ENCODE measurements at places on chromosomes 13 and 19.

DNA sequence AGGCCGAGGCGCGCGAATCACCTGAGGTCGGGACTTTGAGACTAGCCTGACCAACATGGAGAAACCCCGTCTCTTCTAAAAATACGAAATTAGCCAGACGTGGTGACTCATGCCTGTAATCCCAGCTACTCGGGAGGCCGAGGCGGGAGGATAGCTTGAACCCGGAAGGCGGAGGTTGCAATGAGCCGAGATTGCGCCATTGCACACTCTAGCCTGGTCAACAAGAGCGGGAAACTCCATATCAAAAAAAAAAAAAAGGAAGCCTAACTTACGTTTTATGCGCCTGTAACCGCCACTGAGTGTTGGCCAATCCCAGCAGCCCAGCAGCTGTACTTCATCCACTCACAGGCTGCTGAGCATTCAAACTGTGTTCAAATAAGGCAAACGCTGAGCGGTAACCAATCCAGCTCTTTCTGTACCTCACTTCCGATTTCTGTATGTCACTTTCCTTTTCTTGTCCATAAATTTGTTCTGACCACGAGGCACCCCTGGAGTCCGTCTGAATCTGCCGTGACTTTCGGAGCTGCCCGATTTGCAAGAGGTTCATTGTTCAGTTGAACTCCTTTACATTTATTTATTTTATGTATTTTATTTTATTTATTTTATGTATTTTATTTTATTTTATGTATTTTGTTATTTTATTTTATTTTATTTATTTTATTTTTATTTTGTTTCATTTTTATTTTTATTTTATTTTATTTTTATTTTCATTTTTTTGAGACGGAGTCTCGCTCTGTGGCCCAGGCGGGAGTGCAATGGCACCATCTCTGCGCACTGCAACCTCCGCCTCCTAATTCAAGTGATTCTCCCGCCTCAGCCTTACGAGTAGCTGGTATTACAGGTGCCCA, 18.2 kb downstream of the DPRX start:
- no peak for DNase-seq

- no peak for DNase-seq
Observed at GRCh38 chr19:15196360-15197005, 4.3 kb downstream of the NOTCH3 start.

- DNase-seq = peak; percentile 81
Observed at GRCh38 chr19:3336680-3337523, 29.5 kb upstream of the NFIC start.

DNA sequence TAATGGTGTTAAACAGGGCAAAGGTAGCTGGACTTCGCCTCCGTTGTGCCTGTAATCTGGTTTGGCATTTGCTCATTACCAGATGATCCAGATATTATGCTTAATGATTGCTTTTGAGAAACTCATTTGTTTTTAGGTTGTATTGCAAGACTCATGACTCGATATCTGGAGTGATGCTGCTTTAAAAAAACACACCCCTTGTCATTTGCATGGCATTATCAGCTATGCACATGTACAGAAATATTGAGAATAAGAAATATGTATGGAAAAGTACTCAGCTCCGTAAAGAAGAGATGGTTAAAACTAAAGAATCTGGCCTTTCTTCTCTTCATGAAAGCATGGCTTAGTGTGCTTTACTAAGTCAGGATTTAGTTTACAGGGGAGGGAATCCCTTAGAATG, 95.0 kb downstream of the ARHGEF7 start:
- no peak for DNase-seq

- peak; percentile 9 for DNase-seq
Observed at GRCh38 chr13:95642028-95642621, 2.4 kb downstream of the DZIP1 start.

DNA sequence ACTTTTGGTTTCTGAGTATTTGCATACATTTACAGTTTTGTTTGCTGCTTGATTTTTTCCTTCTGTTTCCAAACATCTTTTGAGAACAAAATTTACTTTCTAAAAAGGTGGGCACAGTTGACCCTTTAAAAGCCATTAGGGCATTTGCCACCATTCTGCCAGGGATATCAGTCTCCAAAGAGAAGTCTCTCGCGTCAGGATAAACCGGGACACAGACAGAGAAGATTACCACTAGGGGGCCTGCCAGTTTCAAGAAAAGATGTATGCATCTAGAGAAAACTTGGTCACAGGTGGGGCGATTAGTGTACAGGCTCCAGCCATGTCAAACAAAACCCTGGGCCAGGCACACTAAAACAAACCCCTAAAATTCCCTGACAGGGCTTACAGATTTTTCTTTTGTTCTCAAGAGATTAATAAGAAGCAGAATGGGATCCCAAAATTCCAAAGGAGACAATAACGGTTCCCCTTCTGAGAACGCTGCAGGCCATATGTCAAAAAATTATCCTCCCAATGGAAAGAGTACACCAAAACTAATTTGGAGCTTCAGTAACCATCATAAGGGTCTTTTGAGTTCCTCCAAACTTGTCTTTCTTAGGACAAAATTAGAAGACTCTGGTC, 10.7 kb upstream of the PABPC3 start:
- DNase-seq = peak; percentile 39

- DNase-seq = no peak
Observed at GRCh38 chr13:97165502-97166425, 56.4 kb upstream of the MBNL2 start.

DNA sequence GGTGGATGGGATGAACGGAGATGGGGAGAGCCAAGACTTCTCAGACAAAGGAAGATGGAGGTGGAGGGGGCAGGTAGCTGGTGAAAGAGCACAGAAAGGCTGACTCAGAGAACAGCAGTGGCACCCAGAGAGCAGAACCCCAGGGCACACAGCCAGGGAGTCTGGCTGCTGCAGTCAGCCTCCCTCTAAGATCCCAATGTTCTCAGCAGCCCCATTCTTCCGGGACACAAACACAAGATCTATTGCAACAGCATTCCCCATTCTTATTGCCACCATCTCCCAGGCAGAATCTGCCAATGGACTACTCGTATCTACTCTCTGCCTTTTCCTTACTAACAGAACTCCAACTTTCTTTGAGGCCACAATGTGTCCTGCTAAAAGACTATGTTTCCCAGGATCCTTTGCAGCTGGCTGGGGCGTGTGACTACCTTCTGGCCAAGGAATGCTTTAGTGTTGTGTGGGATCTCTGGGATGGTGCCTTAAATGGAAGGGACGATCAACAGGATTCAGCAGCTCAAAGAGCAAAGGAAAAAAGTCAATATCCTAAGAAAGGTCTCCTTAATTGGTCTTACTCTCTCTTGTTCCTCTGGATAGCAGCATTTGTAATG, 7.5 kb downstream of the THAP8 start:
- DNase-seq = no peak

DNA sequence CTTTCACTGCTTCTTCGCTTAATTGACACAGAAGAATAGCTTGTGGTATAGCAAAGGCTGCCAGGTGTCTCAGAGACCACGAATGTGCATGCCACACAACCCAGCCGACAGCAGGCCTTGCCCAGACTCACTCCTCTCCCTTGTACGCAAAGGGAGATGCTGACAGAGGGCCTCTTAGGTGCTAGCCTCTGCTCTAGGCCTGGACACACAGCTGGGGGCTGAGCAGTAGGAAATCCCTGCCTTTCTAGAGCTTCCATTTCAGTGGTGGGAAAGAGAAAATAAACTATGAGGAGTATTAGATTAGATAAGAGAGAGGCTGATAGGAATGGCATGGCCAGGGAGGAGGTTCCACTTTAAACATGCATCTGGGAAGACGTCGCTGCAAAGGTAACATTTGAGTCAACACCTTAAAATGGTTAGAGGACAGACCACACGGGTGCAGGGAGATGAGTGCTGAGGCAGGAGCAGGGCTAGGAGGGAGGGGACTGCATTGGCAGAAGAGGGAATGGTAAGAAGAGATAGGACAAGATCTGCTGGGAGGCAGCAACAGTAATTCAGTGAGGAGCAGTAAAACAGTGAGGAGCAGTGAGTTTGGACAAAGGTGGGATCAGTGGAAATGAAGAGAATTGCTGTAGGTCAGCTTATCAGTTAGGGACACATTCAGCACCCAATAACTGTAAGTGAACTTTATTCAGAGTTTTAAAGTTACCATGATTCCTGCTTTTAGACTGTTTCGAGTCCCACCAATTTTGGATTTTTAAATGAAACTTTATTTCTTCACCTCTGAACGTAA, 100.0 kb downstream of the RNF17 start:
- DNase-seq = no peak

DNA sequence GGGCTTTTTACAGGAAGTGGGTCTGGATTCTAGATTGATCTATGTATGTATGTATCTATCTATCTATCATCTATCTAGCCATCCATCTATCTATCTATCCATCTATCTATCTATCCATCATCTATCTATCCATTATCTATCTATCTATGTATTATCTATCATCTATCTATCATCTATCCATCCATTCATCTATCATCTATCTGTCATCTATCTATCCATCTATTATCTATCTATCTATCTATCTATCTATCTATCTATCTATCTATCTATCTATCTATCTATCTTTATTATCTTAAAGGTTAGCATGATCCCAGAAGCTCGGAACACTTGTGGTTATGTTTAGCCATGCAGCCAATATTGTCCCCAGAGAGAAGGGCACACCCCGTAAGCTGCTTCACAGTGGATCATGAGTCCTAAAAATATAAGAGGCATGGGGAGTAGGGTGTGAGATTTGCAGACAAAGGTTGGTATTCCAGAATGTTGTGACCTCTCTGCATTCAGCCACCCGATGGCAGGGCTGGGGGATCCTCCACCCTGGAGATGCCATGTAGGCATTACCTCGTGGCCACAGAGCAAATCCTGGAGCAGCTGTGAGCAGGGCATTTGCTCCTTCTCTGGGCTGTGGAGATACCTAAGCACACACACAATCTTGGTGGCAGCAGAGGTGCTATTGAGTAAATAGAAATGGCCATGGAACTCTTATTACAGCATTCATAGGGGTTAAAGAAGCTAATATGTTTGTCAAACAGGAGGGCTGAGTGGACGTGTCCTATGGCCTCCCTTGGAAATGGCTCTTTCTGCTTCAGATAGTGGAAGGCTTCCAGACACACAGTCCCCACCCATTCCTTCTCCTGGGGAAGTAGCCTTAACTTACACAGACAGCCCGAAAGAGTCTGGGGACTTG, 310.0 kb upstream of the TSHZ3 start:
- no peak for DNase-seq

- no peak for DNase-seq
Observed at GRCh38 chr19:355134-355533, 10.5 kb upstream of the MIER2 start.

DNA sequence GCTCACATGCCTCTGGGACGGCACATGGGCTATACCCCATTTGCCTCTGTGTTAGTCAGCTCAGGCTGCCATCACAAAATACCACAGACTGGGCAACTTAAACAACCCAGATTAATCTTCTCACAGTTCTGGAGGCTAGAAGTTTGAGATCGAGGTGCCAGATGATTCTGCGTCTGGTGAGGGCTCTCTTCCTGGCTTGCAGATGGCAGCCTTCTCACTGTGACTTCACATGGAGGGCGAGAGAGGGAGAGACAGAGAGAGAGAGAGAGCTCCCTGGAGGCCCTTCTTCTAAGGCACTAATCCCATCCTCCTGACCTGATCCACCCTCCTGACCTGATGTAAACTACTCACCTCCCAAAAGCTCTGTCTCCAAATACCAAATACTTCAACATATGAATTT, 55.0 kb downstream of the GPR12 start:
- no peak for DNase-seq

DNA sequence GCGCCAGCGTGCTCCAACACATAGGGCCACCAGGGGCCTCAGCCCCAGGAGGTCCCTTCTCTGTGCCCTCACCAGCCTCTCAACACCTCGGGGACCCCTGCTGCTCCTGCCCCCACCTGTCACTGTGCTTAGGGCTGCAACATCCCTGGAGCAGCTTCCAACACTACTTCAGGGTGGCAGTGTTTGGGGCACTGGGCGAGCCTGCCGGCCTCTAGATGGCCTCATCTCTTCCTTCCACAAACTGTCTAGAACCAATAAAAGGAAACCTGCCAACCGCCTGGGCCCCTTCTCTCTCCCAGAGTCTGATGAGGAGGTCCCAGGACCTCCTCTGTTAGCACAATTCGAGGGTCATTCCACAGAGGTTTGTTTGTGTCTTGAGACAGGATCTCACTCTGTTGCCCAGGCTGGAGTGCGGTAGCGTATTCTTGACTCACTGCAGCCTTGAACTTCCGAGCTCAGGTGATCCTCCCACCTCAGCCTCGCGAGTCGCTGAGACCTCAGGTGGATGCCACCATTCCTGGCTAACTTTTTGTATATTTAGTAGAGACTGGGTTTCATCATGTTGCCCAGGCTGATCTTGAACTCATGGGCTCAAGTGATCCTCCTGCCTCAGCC, 10.1 kb upstream of the SHD start:
- DNase-seq = no peak

- no peak for DNase-seq
Observed at GRCh38 chr13:59890054-59890453, 273.7 kb downstream of the DIAPH3 start.

DNA sequence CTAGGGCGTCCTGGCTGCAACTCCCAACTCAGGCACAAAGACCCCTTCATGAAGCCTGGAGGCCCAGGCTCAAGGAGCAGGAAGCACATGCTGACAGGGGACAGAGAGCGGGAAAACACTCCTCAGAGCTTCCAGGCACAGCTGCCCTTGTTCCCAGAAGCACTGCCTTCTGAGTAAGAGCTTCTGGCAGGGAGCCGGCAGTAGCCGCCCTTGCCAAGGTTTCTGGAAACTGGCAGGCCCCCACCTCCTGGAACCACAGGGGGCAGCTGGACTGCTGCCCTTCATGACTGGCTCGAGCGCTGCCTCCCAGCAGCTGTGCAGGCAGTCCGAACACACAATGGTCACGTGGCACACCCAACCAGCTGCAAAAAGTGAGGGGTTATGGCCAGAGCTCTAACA, 33.6 kb upstream of the EPHX3 start:
- DNase-seq = peak; percentile 96

- peak; percentile 66 for DNase-seq
Observed at GRCh38 chr13:70568571-70568970, 460.3 kb upstream of the KLHL1 start.

DNA sequence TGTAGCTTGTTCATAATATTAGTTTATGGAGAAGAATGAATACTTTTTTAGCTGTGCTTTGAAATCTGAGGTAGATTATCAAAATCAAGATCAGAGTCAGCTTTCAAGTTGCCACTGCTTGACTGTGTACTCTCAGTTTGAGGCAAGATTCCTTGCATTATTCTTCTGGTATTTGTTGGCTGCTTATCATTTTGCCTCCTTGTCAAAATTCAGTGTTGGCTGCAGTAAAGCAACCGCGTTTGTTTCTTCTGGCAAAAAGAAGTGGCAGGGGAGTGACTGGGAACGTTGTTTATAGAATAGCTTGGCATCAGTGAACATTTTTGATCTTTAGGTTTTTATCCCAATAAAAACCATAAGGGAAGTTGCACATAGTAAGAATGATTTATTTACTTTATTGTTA, 419.3 kb upstream of the GPC6 start:
- no peak for DNase-seq

DNA sequence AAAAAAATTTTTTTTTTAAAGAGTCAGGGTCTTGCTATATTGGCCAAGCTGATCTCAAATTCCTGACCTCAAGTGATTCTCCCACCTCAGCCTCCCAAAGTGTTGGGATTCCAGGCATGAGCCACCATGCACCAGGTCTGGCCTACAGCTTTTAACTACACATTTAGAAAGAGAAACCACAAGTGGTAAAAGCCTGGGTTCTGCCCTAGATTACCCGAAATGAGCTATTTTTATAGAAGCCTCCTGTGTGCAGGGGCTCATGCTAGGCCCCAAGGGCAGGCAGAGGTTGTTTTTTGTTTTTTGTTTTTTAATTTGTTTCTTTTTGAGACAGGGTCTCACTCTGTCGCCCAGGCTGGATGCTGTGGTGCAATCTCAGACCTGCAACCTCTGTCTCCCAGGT, 14.0 kb upstream of the MYADM start:
- DNase-seq = no peak

- DNase-seq = no peak
Observed at GRCh38 chr13:34303346-34303745, 485.4 kb downstream of the RFC3 start.
